ENCODE measurements at places on chromosomes 6 and 20. TPM values are rescaled to one million over a fixed set of nuclear protein-coding genes. Genes with fewer than 3 reads are reported as not detected.

Gene SH3BGRL2
- 0.74 TPM for polyA plus RNA-seq

Gene DOK5
- polyA plus RNA-seq = not detected

Gene C20orf144
- 0.20 TPM for polyA plus RNA-seq

Gene NNAT
- not detected for polyA plus RNA-seq

Gene ZNF311
- 0.08 TPM for polyA plus RNA-seq

Gene GCNT2
- 0.91 TPM for polyA plus RNA-seq

DNA sequence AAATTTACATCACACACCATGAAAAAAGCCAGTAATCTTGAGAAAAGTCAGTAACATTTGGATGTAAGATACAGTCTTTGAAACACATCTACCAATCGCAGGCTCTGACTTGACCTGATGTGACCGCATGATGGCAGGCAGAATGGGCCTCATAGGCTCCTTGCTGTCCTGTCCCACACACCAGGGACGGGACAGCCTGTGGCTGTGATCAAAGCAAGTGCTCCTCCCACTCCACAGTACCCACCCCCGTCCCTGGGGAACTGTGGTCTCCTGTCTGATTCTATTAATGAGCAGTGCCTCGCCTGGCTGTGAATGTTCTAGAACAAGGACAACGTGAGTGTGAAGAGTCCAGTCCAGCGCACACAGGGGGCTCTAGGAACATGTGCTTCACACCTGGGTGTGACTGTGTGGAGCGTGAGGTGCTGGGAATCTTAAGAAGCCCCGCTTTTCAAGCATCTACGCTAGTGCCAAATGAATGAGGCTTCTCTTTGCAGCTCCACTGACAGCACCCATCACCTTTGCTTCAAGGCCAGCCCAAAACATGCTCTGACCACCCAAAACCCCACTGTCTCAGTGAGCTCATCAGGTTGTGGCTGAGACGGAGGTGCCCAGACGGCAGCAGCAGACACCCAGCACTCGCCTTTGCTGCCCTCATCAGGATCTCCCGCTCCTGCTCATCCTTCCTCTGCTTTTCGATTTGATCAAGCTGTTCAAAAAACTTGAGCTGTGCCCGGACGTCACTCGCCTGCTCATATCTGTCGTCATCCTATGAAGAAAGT, 67.1 kb downstream of the TAF4 start:
- H3K4me3 ChIP-seq = no peak overlapping the region
- H3K27ac ChIP-seq = no peak overlapping the region
- H3K36me3 ChIP-seq = peaks cover 9% of the 10 kb centered on the region
- H3K27me3 ChIP-seq = no peaks in the 10 kb centered on the region

DNA sequence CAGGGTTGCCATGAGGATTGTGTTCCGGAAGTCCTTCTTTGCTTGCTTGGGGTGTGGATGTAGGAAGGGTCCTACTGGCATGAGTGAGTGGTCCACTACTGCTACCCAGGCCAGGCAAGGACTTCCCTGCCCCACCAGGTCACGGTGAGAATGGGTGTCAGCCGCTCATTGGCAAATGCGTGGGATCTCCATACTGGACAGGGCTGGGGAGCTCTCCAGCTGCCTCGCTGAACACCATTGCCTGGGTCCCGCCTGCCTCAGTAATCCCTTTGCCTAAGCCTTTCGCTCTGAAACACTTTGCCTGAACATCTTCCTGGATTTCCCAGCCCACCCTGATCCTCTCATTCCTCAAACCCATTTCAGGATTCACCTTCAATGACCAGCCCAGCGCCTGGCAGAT, 59.5 kb downstream of the CTCFL start:
- no peak overlapping the region for H3K27ac ChIP-seq
- no peaks in the 10 kb centered on the region for H3K4me1 ChIP-seq
- H3K4me3 ChIP-seq = no peak overlapping the region
- no peaks in the 10 kb centered on the region for H3K27me3 ChIP-seq
- DNase-seq = no peak

- peak overlapping the region; percentile 46 for H3K27ac ChIP-seq
- no peak for DNase-seq
- no peaks in the 10 kb centered on the region for H3K27me3 ChIP-seq
- H3K36me3 ChIP-seq = peaks cover 2% of the 10 kb centered on the region
- H3K4me3 ChIP-seq = no peak overlapping the region
These were observed 21.5 kb downstream of the SYNJ2 start for GRCh38 chr6:158002951-158003853.

- H3K36me3 ChIP-seq = no peaks in the 10 kb centered on the region
- no peak overlapping the region for H3K4me3 ChIP-seq
- H3K27ac ChIP-seq = peak overlapping the region; percentile 70
- no peak for DNase-seq
- H3K4me1 ChIP-seq = no peaks in the 10 kb centered on the region
These were observed 162.6 kb downstream of the CARMIL1 start for GRCh38 chr6:25441663-25442270.

DNA sequence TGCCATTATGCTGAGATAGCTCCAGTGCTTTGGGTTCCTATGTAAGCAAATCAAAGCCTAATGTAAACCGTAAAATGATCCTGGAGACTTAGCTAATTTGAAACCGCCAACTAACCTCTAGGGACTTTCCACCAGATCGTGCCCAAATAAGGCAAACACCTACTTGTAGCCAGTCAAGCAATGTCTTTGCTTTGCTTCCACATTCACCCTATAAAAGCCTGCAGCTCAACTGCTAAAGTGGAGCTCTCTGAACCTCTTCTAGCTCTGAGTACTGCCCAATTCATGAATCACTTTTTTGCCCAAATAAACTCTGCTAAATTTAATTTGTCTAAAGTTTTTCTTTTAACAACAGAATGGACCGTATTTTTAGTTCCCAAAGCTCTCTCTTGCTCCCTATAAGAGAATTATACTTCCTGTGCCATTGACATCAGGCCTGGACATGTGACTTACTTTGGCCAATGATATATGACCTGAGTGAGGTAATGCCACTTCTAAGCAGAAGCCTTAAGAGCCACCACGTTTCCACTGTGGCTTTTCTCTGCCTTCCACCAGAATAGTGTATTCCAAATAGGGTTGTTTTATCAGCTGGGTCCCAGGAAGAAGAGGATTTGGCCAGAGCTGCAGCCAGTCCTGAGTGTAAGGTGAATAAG, 34.8 kb upstream of the PSMF1 start:
- no peak overlapping the region for H3K4me3 ChIP-seq
- H3K4me1 ChIP-seq = no peaks in the 10 kb centered on the region
- no peak for DNase-seq
- no peaks in the 10 kb centered on the region for H3K36me3 ChIP-seq
- H3K27ac ChIP-seq = no peak overlapping the region

DNA sequence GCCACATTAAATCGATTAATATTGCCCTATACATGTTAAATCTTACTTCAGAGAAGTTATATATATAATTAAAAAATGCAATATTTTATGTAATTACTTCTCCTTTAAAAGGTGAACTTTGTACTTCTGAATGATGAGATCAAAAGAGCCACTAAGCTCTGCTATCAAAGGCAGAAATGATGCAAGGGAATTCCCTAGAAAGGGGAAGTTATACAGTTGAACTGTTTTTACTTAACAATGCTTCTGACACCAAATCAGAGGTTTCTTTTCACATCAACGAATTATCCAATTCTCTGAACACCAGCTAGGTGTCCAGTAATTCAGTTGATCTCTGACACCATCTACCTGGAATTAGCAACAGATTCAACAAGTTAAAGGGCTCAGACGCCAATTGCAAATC, 319.9 kb upstream of the TSHZ2 start:
- no peaks in the 10 kb centered on the region for H3K36me3 ChIP-seq
- no peak for DNase-seq
- H3K27ac ChIP-seq = no peak overlapping the region
- H3K4me1 ChIP-seq = no peaks in the 10 kb centered on the region
- H3K4me3 ChIP-seq = no peak overlapping the region

DNA sequence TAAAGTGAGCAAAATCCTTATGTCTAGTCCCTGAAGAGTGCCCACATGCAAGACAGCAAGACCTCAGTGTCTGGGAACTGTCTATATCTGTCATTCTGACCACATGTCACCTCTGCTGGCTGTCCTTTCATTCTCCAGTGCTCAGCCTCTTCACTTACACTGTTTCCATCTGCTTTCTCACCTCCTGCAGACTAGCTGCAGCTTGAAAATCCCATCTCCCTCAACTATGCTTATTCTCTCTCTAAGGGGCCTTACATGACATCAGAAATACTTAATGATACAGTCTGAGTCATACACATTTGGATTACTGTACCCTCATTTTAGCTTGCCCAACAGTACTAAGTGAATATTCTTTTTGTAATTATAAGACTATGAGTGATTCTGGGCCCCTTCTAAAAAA, 587.8 kb downstream of the EPM2A start:
- H3K27me3 ChIP-seq = no peaks in the 10 kb centered on the region
- no peaks in the 10 kb centered on the region for H3K36me3 ChIP-seq
- no peak for DNase-seq
- no peak overlapping the region for H3K27ac ChIP-seq

Measured in naive thymus-derived CD4-positive, alpha-beta T cell (primary cell).